ENCODE measurements at places on chromosomes 6 and 20.

DNA sequence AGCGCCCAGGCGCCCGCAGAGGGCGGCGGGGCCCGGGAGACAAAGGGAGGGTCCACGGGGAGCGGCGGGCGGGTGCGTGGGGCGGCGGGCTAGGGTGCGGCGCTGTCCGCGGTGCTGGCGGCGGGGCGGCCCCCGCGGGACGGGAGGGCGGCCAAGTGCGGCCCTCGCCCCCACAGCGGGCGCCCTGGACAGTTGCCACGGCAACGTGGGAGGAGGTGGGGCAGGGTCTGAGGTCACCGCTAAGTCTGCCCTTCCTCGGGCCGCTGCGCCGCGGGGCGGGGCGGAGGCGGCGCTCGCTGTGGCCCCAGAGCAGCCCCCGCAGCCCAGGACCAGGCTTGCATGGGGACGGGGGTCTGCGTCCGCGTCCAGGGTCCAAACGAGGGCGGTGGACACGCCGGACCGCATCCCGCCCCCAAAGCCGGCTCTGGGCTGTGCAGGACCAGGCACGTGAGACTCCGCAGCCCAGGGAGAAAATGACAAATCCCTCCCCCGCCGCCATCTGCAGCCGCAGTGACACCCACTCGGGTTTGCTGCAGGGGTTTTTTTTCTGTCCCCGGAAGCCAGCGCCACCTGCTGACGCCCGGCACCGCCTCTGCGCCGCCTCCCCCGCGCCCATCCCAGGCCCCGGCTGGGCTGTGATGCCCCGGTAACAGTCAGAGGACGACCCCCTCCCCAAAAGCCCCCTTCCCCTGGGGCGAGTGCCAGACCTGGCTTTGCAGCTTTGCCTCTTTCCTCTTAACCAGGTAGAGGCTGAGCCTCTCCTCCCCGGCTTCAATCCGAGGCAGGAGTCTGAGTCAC lies 36.8 kb downstream of the YTHDF1 start:
- peak; percentile 88 for DNase-seq

- no peak for DNase-seq
Observed at GRCh38 chr20:32573167-32573851, 11.8 kb downstream of the NOL4L start.

GRCh38 chr20:44896583-44896982 lies 11.1 kb downstream of the YWHAB start:
- no peak for DNase-seq

DNA sequence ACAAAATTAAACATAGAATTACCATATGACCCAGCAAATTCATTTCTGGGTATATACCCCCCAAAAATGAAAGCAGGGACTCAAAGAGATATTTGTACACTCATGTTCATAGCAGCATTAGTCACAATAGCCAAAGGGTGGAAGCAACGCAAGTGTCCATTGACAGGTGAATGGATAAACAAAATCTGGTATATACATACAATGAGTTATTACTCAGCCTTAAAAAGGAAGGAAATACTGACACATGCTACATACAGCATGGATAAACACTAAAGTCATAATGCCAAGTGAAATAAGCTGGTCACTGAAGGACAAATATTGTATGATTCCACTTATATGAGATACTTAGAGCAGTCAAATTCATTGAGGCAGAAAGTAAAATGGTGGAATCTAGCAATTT lies 5.3 kb upstream of the STX11 start:
- no peak for DNase-seq

GRCh38 chr6:125658759-125659431 lies 90.5 kb upstream of the HEY2 start:
- DNase-seq = no peak

DNA sequence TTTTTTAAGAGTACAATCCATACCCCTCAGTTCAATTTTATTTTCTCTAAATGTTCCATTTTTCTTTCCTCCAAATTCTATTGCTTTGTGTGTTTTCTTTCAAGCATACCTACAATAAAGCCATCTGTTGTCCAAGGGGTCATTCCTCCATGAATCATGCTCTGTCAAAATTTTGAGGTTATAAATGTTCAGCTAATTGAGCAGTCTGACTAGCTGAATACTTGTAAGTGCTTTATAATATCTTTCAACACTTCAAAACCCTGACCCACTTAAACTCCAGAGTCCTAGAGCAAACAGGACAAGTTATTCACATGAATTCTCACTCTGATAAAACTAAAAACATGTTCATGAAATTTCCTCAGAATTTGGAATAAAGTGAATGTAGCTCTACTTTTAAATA lies 33.4 kb upstream of the EYA4 start:
- no peak for DNase-seq

- no peak for DNase-seq
Observed at GRCh38 chr6:7939184-7939863, 28.7 kb upstream of the TXNDC5 start.

DNA sequence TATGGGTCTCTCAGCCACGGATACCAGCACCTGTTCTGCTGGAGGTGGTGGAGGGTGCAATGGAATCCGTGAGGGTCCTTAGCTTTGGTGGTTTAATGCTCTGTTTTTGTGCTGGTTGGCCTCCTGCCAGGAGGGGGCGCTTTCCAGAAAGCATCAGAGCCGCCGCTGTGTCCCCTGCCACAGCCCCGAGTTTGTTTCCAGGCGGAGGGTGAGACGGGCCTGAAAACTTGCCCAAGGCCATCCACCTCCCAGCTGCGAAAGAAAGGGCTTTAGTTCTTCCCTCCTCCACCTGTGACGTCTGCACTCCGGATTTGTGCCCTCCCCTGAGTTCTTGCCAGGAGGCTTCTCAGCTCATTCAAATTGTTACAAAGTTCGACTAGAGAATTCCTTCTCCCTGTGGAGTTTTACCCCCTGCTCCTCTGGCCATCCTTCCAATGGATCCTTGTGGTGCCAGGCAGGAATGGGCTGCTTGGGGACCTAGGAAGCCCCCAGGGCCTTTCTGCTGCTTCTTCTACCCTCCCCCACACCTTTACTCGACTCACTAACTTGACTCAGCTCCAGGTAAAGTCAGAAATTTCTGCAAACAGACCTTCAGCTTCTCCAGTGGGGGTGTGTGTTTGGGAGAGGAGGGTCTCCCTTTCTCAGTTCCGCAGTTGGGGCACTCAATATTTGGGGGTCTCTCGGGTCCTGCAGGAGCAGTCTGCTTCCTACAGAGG lies 873.7 kb downstream of the KIF16B start:
- no peak for DNase-seq

DNA sequence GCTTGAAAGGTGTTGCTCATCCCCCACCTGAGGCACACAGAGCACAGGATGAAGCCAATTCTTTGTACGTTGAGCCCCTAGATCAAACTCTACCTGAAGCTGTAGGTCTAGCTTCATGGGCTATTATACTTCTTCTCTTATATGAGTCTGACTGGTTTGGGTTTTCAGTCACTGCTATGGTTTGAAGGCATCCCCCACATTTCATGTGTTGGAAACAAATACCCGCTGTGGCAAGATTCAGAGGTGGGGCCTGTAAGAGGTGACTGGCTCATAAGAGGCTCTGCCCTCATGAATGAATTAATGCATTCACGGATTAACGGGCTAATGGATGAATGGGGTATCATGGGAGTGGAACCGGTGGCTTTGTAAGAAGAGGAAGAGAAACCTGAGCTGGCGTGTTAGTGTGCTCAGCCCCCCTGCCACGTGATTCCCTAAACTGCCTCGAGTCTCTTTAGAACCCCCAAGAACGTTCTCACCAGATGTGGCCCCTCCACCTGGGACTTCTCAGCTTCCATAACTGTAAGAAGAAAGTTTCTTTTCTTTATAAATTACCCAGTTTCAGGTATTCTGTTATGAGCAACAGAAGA lies 39.2 kb downstream of the PREX1 start:
- DNase-seq = peak; percentile 44

GRCh38 chr6:170097505-170098427 lies 193.1 kb downstream of the DLL1 start:
- DNase-seq = no peak

- DNase-seq = peak; percentile 44
Observed at GRCh38 chr20:49630396-49630951, 62.5 kb upstream of the PTGIS start.

DNA sequence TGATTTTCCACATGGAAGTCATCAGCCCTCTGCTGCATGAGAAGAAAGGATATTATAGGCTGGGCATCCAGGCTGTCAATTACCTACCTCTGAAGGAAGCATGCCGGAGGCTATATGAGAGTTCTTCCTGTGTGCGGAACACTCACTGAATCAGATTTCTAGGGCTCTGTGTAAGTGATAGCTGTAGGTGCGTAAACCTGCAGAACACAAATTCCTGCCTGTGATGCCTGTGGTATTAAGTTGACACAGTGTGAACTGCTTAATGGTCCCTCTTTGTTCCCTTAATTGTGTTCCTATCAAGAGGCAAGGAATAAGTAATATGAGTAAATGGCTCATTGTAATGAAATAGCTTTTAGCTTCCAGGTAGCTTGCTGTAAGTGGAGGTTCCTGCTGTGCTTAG lies 103.3 kb downstream of the ANKS1A start:
- no peak for DNase-seq

DNA sequence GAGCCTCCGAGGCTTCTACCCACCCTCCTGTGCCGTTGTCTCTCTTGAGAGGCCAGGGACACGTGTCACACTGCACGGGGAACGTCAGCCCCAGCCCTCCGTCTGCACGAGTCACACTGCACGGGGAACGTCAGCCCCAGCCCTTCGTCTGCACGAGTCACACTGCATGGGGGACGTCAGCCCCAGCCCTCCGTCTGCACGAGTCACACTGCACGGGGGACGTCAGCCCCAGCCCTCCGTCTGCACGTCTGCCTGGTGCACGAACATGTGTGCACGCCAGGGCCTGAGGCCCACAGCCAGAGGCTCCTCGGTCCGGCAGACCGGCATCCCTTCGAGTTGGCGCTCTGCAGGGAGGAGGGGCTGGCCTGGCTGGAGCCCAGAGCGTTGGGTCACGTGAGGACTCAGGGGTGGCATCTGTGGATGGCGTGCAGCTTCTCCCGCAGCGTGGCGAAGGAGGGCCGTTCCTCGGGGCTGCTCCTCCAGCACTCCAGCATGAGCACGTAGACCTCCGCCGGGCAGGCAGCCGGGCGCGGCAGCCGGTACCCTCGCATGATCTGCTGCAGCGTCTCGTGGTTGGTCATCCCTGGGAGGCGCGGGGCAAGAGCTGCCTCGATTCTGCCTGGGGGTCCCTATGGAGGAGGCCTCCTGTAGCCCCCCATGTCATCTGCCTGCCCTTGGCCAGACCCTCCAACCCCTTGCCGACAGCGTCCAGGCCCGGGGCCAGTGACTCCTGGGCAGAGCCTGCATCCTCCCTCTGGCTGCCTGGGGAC lies 3.4 kb upstream of the PTK6 start:
- no peak for DNase-seq

DNA sequence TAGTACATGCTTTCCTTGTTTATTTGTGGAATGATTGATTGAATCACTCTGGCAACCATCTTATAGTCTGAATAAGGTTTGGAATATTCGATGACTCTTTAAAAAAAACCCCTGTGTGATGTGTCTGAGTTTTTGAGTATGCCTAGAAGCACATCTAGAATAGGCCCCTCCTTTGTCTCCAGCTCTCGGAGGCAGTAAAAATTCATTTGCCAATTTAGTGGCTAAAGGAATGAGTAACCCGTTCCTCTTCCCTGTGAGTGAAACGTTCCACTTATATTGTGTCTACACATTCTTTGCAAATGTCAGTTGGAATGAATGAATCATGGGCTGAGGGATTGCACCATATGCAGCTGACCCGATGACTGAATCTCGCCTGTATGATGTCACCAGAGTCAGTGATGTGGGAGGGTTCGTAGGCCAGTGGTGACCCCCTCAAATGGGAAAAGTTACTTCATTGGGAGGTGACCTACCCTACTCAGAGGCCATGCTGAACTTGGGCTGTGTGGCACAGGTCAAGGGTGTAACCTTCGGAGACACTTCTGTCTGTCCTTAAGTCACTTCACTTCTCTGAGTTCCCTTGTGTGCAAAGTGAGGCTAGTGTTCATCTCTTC lies 21.6 kb downstream of the MOCS3 start:
- DNase-seq = no peak

GRCh38 chr6:35392111-35392702 lies 49.8 kb downstream of the PPARD start:
- DNase-seq = no peak

DNA sequence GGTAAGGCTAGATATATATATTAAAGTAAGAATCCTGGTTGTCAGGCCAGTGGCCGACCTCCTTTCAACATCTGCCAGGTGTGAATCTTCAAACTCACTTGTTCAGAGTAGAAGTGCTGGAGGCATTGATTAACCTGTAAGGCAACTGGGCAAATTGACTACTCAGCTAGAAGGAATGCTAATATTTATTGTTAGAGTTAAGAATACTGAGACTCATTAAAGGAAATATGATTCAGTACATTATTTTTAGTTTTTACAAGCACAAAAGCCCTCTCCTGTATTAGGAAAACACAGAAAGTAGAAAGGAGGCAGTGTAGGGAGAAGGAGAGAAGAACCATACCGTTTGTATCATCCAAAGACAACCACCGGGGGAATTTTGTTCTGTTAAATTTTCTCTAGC lies 53.5 kb downstream of the RIPOR2 start:
- no peak for DNase-seq

GRCh38 chr6:144087789-144088426 lies 7.5 kb downstream of the SF3B5 start:
- DNase-seq = no peak

- no peak for DNase-seq
Observed at GRCh38 chr6:112927641-112928320, 580.7 kb downstream of the RFPL4B start.

- DNase-seq = peak; percentile 58
Observed at GRCh38 chr6:159217595-159218275, 48.5 kb downstream of the FNDC1 start.

DNA sequence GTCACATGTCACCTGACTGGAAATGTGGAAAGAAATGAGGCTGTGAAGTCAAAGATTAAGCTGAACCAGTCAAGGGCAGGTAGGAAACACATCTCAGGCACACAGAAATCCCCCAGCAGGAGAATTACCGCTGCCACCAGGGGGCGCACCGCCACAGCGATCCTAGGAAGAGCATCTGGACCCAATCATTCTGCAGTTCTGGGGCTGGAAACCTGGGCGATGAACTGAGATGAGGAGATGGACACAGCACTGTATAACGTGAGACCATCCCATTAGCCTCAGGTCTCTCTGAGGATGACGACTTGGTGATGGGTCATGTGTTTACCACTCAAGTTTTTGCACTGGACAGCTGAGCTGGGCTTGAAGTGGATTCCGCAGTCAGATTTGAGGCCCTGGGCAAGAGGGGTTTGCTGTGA lies 6.5 kb upstream of the SLC24A3 start:
- peak; percentile 43 for DNase-seq

- DNase-seq = no peak
Observed at GRCh38 chr20:17573463-17573862, 3.6 kb downstream of the DSTN start.

GRCh38 chr20:47021850-47022249 lies 127.2 kb downstream of the EYA2 start:
- DNase-seq = no peak

GRCh38 chr6:24313251-24314141 lies 44.4 kb downstream of the DCDC2 start:
- DNase-seq = no peak

DNA sequence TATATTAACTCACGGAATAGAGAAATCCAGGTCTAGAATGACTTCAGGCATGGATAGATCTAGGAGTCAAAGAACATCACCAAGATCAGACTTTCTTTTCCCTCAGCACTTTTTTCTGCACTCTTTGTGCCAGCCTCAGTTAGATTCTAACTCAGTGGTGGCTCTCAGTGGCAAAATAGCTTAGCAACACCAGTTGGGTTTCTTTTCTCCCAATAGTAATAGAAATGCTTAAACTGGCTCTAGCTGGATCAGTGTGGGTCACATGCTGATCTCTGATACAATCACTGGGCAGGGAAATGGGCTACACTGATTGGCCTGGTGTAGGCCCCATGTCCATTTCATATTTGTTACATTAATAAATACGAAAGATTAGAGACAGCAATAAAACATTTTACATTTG lies 44.2 kb upstream of the ARFGEF2 start:
- DNase-seq = no peak

- DNase-seq = no peak
Observed at GRCh38 chr6:26477426-26477825, 19.7 kb downstream of the BTN2A1 start.

Data from GM12891 (cell line).